Right ventricle myocardium superior (tissue), 1 donor: ENCODE measurements at places on chromosomes 4 and X. TPM values are rescaled to one million over a fixed set of nuclear protein-coding genes. Genes with fewer than 3 reads are reported as not detected.

MAGEB1 gene
- total RNA-seq = not detected

MAP9 gene
- 5.3 TPM for total RNA-seq

CXCL3 gene
- total RNA-seq = 0.75 TPM

TACR3 gene
- not detected for total RNA-seq

- no peak for DNase-seq
Measured at GRCh38 chr4:168835880-168836454, 174.1 kb downstream of the CBR4 start.

GRCh38 chr4:73429826-73430587 is 6.0 kb upstream of the AFP start:
- no peak for DNase-seq

DNA sequence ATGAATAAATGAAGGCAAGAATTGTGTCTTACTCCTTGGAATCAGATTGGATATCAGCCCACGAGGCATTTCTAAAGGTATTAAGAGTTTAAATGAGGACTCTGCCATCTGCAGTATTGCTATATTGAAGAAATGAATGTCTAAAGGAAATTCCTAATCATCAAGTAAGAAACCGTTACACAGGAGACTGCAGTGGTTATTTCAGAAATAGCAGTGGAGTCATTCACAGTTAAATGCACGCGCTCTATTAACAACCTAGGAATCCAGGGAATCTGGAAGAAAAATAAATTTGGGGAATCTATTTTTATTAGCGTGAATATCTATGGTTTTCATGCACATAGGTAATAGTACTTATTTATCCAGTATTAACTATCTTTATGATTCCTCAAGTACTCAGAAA is 334.2 kb downstream of the TENM3 start:
- DNase-seq = no peak

DNA sequence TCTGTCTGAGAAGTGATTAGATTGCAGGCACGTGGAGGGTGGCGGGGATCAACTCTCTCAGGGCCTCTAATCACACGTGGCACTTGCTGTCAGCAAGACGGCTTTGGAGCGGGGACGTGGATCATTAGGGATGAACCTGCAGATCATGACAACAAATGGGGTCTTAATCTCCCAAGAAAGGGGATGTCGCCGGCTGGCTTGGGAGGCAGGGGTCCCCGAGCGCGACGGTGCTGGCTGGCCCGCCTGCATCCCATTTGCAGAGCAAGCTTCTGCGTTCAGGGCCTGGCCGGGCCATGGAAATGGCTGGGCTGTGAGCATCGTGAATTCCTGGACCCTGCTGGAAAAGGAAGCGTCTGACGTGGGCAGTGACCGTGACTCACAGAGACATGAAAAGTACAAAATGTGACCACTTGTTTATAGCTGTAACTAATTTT is 85.1 kb upstream of the SHOX start:
- no peak for DNase-seq

GRCh38 chr4:123503698-123504363 is 107.2 kb downstream of the SPRY1 start:
- no peak for DNase-seq
